ENCODE measurements at places on chromosomes 2 and 18.

- no peak for DNase-seq
These were observed 20.8 kb downstream of the APCDD1 start for GRCh38 chr18:10475276-10475653.

DNA sequence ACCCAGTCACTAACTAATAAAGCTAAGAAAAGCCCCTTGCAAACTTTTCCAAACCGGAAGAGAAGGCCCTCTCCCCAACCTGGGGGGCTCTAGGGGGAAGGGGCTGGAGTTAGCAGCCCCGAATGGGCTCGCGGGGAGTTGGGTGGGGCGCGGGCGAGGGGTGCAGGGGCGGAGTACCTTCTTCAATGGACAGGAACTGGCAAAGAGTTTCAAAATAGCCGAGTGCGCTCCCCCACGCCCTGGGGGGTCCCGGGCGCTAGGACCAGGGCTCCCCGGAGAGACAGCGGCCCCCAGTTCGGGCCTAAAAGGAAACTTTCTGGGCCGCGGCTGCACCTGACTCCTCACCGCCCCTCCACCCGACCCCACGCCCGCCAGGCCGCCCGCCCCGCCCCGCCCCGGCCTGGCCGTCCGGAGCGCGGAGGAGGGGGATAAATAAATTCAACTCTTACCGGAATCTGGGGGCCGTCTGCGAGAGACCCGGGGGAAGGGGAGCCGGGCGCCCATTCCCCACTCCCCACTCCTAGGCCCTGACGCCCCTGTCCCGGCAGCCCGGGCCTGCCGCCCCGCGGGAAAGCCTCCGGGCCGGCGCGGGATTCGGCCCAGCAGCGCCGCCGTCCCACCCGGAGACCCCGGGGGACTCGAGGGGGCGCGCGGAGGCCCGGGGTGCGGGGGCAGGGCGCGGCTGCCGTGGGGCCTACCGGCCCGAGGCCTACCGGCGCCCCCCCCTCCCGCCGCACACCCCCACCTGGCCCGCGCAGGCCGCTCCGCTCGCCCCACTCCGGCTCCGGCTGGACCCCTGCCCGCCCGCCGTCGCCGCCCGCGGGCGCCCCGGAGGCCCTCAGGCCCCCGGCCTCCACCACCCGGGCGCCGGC lies 868 bp downstream of the INO80D start:
- DNase-seq, result no peak

DNA sequence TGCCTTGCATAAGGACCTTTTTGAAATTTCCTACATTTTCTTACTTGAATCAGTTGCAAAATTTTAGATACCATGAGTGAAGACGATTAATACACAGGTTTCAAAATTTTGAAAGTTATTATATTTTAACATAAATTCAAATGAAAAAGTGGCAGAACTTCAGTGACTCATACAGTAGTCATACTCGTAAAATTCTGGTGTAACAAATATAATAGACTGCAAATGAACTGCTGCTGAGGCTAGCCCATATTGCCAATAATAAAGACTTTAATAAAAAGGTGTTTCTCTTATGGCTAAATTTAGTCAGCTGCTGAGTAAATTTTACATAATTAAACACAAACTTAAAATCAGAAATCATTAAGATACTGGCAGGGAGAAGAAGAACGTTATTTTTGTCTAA lies 36.9 kb downstream of the MSH6 start:
- DNase-seq, result no peak

DNA sequence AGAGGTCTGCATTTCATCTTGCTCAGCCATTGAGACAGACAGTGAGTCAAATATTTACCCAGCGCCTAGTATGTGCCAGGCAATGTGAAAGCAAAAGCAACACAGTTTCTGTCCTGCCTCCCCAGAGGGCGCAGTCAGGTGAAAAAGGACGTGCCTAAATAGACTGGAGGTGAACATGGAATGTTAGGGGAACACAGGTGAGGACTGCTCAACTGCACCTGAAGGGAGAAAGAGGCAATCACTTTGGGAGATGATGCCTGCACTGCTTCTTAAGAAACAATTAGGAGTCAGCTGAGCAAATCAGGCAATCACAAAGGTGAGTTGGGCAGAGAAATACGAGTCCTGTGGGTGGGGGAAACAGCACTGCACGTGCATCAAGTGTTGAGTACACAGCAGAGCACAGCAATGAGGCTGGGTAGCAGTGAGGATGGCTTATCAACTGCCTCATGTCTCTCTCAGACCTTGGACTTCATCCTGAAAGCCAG lies 218.3 kb upstream of the SMAD7 start:
- DNase-seq, result no peak

DNA sequence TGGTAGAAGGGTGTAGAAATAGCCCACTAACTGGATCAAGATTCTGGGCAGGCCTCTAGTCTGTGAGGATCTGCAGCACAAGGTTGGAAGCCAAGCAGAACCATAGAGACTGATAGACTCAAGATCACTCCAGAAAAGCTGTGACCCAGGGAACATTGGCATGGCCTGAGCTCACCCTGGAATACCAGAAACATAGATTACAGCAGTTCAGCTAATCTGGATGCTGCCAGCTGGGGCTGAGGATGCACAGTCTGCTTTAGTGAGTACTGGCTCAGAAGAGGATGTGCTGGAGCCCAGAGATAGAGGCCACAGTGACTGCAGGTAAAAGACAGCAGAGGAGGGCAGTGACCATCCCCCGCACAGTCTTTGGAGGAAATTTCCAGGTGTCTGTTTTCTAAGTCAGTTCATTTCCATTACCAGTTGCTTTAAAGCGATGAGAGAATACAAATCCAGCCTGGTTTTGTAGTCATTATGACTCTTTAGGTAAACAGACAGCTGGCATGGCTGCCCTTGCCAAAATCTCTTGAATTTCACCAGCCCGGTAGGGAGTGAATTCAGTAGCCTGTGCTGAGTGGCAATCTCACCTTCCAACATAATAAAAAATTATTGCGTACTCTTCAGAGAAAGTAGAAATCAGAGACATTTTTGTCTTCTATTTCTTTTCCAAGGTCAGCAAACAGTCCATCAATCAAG lies 119.2 kb downstream of the ANTXR1 start:
- no peak for DNase-seq

Measured in NCI-H187 (cell line).